Astrocyte (in vitro differentiated cells and primary cell): ENCODE measurements at places on chromosomes 16 and 17. TPM values are rescaled to one million over a fixed set of nuclear protein-coding genes. Genes with fewer than 3 reads are reported as not detected.
A peak's percentile ranks its signal among the peaks of the same experiment; 100 is the strongest.

Gene CACNG5
- not detected in 2 replicates for total RNA-seq

GRCh38 chr16:1923299-1924034, 5.3 kb upstream of the HS3ST6 start:
- DNase-seq, result no peak

- no peak for DNase-seq
Observed at GRCh38 chr17:72381597-72382397, 261.0 kb downstream of the SOX9 start.

DNA sequence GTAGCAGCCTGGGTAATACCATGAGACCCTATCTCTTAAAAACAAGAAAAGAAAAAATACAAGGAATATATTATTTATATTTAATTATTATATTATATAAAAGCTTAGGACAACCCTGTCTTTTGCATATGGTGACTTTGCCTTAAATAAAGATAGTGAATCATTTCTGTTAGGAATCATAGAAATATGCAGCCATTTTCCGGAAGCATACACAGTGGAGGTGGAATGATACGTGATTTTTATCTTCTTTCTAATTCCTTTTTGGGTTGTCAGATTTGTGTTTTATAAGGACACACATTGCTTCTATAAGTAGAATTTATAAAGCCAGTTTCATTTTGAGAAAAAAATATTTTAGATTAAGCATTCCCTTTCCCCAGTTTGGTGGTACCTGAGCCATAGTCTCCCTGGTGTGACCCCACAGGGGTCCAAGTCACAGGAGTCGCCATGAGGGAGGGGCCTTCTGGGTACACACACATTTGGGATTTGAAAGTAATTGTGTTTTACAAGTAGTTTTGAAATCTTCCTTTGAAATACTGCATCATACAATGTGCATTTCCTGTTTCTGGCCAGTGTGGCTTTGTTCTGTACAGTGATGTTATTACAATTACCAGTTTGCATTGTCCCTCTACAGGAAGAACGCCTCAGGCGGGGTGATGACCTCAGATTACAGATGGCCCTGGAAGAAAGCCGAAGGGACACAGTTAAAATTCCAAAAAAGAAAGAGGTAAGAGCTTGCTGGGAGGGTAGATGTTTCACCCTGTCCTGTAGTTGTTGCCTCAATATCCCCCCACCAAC, 50.9 kb downstream of the B9D1 start:
- DNase-seq, result peak; percentile 22

- DNase-seq, result peak; percentile 33
Observed at GRCh38 chr17:49361129-49361901, 735 bp downstream of the ZNF652 start.

Gene DERL2
- 90.1 and 99.6 TPM in 2 replicates for total RNA-seq

- DNase-seq, result no peak
Observed at GRCh38 chr17:37562016-37562745, 47.0 kb downstream of the SYNRG start.

Gene MYH1
- total RNA-seq, result not detected in 2 replicates

- no peak for DNase-seq
Observed at GRCh38 chr16:77172951-77173350, 18.0 kb upstream of the MON1B start.

DNA sequence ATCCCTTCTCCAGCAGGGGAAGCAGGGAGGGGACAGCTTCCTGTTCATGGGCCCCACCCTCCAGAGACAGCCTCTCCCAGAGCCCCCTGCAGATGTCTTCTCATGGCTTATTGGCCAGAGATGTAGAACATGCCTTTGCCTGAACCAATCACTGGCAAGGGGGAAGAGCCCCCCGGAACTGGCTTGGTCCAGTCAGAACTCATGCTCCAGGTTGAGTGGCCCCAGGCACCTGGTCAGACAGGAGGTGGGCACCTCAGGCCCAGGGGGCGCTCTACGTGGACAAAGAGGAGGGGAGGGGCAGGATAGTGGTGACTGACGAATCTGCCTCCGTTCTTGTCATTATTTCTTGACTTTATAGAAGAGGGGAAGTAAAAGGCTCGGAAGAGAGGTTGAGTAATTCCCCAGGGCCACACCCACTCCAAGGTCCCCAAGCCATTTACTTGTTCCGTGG, 23.6 kb downstream of the RAB11FIP4 start:
- DNase-seq, result no peak
